CD4-positive, alpha-beta T cell treated with Interleukin-6 at 100 ng/mL for 8 hours (primary cell): ENCODE measurements at places on chromosomes 7 and 10.
A peak's percentile ranks its signal among the peaks of the same experiment; 100 is the strongest.

DNA sequence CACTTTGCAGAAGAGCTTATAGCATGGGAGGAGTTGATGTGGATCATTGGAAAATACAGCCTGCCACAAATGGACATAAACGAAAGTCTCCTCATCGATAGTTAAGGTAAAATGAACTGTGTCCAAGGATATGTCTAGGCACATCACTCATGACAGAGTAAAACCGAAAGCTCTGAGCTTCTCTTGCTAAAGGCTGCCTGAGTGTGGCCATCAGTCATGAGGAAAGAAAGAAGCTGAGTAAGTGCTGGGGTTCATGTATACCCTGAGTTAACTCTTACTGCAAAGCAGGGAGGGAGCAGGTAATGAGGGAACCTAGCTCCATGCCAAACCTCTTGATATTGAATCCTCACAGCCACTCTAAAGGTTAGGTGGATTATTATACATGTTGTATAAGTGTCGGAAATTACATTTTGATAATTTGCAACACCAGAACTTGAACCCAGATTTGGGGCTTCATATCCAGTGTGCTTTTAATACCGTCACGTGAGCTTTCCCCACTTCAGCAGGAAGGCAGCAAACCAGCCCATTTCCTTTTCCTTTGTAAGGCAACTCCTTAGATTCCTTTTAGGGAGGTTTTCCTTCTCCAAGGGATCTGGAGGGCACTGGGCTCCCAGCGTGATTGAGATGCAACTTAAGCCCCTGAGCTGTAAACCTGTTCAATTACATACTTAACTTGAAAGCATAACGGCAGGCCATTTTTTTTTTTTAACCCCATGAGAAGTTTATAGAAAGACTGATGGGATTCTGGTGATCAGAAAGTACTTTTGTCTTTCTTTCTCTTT is 215.0 kb downstream of the PHF14 start:
- DNase-seq = no peak

GRCh38 chr7:1674161-1675035 is 4.3 kb downstream of the ELFN1 start:
- no peak for DNase-seq

DNA sequence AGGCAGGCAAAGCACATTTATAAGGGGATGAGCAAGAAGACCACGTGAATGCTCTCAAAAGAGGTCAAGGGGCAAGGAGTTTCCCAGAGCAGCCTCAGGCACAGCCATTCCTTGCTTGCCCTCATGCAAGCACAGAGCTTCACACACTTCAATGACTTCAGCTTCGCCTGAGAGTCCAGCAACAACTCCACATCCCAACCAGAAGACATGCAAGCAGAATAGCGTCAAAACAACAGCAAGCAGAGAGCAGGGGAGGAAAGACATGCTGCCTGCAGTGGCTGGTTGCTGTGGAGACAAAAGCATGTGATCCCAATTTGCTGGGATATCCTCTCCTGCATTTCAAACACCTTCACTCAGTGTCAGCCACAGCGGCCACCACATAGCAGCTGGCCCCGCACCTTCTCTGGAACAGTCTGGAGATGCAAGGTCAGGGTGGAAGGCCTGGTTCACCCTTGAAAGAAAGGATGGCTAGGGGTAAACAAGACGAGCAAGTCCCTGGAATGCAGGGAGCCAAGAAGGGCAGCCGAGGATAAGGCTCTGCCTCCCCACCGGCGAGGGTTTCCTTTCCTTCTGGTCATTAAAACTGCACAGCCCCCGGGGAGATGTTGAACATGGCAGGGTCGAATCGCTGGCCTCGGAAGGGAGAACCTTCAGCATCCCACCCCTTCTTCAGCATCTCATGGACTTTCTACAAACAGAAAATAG is 60.2 kb upstream of the CAMK2B start:
- DNase-seq = no peak

GRCh38 chr7:135177028-135177696 is 6.7 kb upstream of the CYREN start:
- no peak for DNase-seq

DNA sequence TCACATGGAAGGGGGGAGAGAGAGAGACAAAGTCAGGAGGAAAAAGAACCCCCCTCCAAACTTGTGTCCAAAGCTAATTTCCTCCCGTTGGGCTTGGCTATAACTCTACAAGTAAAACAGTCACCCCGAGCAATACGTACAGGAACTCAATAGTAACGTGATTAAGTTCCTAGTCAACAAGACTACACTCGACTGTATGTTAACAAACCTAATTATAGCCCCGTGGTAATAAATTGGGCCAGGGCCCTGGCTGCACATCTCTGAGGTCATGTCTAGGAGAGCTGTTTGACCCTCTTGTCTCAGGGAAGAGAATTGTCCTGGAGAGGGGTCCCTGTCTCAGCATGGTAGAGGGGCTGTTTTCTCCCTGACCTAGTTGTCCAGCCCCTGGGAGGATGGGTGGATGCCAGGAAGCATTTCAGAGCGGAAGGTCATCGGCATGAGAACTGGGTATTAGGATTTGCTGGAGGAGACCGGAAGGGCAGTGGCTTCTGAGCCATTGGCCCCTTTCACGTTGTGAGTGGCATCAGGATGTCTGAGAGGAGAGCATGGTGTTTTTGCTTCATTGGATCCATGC is 60.2 kb upstream of the COMTD1 start:
- no peak for DNase-seq

DNA sequence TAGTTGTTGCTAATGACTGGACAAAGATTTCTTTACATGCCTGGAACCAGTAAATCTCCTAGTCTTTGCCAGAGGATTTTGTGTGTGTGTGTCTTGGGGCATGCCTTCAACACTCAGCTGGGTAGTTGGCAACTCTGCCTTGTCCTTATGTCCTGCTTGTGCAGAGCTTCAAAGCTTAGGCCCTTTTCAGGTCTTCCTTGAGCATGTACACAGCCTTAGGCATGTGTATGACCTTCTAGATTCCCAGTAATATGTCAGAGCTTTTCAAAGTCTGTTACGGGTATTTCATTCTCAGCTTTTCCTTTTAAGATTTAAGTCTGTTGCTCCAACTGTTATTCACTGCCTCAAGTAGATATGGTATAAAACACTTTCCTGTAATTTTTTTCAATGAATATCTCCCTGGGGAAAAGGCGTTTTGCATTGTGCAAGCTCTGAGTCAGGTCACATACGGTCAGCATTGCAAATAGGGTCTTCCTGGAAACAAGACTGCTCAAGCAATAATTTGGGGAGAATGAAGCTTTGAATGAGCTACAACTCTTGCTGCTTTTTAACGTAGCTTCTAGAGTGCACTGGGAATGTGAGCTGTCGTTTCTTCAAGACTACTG is 25.5 kb downstream of the SHOC2 start:
- DNase-seq = no peak

- no peak for DNase-seq
These were observed 1184.9 kb upstream of the C7orf33 start for GRCh38 chr7:147405621-147406020.

DNA sequence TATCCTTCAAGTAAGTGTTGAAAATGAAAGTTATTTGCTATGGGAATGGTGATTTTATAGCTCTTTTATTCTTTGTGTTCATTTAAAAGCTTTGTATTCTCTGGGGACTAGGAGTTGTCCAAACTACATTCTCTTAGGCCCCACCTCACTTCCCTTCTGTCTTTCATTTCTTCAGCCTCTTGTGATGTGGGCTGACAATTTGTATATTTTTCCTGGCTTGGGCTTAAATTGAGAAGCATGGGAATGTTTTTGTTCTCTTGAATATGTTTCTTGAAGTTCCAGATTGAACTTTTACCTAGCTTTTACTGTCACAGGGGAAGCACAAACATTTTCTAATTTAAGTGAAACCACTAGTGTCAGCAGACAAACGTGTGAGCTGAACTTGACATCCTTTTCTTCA is 27.9 kb downstream of the BBS9 start:
- no peak for DNase-seq

GRCh38 chr10:93715345-93715744 is 13.0 kb upstream of the FRA10AC1 start:
- no peak for DNase-seq

DNA sequence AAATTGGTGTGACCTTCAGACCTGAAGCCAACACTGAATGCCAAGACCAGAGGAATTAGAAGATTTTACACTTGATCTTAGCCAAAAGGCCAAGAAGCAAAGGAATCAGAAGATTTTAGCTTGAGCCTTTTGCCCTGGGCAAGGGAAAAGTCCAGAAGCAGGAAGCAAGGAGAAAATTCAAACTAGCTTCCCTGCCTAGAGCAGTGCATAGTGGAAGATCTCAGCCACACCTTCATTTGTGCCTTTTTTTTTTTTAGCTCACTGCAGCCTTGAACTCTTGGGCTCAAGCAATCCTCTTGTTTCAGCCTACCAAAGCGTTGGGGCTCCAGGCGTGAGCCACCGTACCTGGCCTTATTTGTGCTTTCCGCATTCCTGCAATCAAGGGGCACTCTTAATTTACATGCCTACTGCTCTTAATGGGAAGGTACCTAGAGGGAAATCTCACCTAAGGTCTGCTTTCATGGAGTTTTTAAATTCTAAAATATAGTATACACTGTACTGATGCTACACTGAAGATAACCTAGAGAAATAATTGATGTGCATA is 8.3 kb upstream of the PIP4K2A start:
- DNase-seq = no peak

GRCh38 chr7:151631953-151632749 is 112.5 kb upstream of the RHEB start:
- DNase-seq = peak; percentile 89

GRCh38 chr7:139799586-139799985 is 21.8 kb upstream of the HIPK2 start:
- DNase-seq = no peak

GRCh38 chr7:71776726-71777125 is 635.4 kb downstream of the CALN1 start:
- no peak for DNase-seq

DNA sequence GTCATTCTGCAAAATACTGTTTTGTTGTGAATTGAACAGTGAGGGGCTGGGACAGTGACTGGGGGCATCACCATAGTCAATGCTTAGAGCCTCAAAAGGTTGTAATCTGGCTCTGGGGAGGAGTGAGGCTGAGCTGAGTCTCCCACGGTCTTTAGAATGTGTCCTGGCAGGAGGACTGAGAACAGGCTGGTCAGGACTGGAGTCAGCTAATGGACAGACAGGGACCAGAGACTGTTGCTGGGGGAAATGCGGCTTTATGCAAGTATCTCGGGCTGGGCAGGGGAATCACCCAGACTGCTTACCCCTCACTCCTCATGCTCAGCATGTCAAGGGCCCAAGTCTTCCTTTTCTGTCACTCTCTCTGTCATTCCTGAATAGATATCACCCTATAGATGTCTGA is 346.5 kb downstream of the TYW1 start:
- no peak for DNase-seq

GRCh38 chr7:43535810-43536585 is 46.9 kb upstream of the STK17A start:
- DNase-seq = no peak

GRCh38 chr7:103073989-103074518 is 542 bp downstream of the FBXL13 start:
- DNase-seq = no peak

DNA sequence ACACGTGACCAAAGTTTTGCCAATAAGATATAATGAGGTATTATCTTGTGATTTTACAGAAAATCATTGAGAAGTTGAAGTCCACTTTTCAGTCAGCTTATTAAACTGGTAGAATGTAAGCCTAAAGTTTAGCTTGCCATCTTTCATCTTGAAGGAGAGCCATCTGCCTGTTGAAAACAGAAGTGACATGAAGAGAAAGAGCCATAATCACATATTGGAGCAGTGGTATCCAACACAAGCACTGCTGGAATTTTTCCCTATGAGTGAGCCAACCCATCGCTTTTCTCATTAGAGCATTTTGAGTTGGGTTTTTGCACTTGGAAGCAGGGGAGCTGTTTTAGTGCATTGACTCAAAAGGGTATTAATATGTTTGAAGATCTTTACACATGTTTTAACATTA is 117.6 kb upstream of the FERD3L start:
- no peak for DNase-seq
